Stomach (tissue), 19 donors: ENCODE measurements at places on chromosomes 13 and 19. TPM values are rescaled to one million over a fixed set of nuclear protein-coding genes. Genes with fewer than 3 reads are reported as not detected.

- DNase-seq, result no peak
- no peaks in the 10 kb centered on the region for H3K27me3 ChIP-seq
- no peak overlapping the region for H3K27ac ChIP-seq
- H3K4me1 ChIP-seq, result no peaks in the 10 kb centered on the region
- no peak overlapping the region for H3K4me3 ChIP-seq
These were observed 521.2 kb upstream of the NBEA start for GRCh38 chr13:34420702-34421346.

Gene CGB8
- total RNA-seq, result not detected

DNA sequence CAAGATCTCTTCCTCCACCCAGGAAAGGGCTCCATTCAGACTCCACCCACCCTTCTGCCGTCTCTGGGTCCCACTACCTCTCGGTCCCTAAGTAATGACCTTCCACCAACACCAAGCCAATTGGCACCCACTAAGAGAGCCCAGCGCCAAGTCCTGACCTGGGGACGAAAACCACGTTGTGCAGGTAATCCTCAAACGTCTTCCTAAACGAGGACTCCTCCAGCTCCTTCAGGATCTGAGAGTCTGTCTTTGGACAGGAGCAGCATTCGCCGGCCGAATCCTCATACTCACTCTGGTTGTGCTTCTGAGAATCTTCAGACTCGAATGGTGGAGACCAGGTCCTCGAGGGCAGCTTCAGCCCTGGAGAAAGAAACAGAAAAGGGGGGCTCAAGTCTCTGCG lies 83.1 kb downstream of the ZNF557 start:
- H3K4me3 ChIP-seq, result no peak overlapping the region
- no peak for DNase-seq
- no peak overlapping the region for H3K27ac ChIP-seq

- H3K36me3 ChIP-seq, result peaks cover 50% of the 10 kb centered on the region
- DNase-seq, result peak; percentile 80
- H3K27ac ChIP-seq, result peak overlapping the region; percentile 73
These were observed 134.3 kb downstream of the KDM4B start for GRCh38 chr19:5103061-5103701.

DNA sequence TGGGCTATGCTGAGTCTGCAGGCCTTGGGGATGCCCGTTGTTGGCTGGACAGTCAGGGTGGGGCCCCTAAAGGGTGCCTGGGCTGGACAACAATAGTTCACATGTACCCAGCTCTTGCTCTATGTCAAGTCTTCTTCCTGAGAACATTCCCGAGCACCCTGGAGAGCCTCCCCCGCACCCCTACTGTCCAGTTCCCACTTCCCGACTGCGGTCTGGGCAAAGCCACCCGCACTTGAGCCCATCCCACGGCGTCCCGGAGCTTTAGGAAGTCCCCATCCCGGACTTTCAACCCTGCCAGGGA lies 1.1 kb upstream of the MPND start:
- H3K27me3 ChIP-seq, result no peaks in the 10 kb centered on the region
- no peaks in the 10 kb centered on the region for H3K36me3 ChIP-seq
- no peak for DNase-seq
- H3K4me3 ChIP-seq, result peak overlapping the region; percentile 63
- peak overlapping the region; percentile 96 for H3K27ac ChIP-seq

- H3K4me1 ChIP-seq, result no peaks in the 10 kb centered on the region
- no peak for DNase-seq
- no peaks in the 10 kb centered on the region for H3K27me3 ChIP-seq
- H3K4me3 ChIP-seq, result no peak overlapping the region
- H3K27ac ChIP-seq, result no peak overlapping the region
These were observed 9.5 kb downstream of the EML2 start for GRCh38 chr19:45629704-45630103.

DNA sequence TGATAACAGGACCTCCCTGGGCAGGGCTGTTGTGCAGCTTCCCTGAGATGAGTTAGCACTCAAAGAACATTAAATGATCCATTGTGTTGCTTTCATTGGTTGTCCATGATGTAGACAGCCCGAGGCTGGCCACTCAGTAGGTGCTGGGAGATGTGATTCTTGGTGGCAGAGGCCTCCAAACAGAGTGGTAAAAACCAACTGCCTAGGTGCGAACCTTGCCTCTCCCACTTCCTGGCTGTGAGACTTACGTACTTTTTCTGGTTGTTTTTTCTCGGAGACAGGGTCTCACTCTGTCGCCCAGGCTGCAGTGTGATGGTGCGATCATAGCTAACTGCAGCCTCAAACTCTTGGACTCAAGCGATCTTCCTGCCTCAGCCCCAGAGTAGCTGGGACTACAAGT lies 6.2 kb downstream of the SARS2 start:
- no peak overlapping the region for H3K27ac ChIP-seq
- H3K27me3 ChIP-seq, result no peaks in the 10 kb centered on the region
- peaks cover 52% of the 10 kb centered on the region for H3K36me3 ChIP-seq
- peaks cover 3% of the 10 kb centered on the region for H3K4me1 ChIP-seq
- no peak for DNase-seq

- no peaks in the 10 kb centered on the region for H3K36me3 ChIP-seq
- H3K4me1 ChIP-seq, result peaks cover 46% of the 10 kb centered on the region
- H3K27me3 ChIP-seq, result no peaks in the 10 kb centered on the region
- DNase-seq, result peak; percentile 86
- peak overlapping the region; percentile 58 for H3K27ac ChIP-seq
These were observed 17.8 kb upstream of the ADGRE5 start for GRCh38 chr19:14363183-14364097.

Gene KLK12
- not detected for total RNA-seq

Gene FARSA
- total RNA-seq, result 51.9 TPM

DNA sequence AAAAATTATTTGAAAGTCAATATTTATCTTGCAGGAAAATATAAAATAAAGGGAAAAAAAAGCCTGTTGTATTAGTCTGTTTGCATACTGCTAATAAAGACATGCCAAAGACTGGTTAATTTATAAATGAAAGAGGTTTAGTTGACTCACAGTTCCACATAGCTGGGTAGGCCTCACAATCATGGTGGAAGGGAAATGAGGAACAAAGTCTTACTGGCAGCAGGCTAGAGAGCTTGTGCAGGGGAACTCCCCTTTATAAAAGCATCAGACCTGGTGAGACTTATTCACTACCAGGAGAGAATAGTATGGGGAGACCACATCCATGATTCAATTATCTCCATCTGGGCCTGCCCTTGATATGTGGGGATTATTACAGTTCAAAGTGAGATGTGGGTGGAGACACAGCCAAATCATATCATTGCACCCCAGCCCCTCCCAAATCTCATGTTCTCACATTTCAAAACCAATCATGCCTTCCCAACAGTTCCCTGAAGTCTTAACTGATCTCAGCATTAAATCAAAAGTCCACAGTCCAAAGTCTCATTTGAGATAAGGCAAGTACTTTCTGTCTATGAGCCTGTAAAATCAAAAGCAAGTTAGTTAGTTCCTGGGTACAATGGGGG lies 1416.5 kb upstream of the SPRY2 start:
- H3K36me3 ChIP-seq, result no peaks in the 10 kb centered on the region
- no peaks in the 10 kb centered on the region for H3K4me1 ChIP-seq
- H3K27me3 ChIP-seq, result no peaks in the 10 kb centered on the region
- DNase-seq, result no peak
- no peak overlapping the region for H3K27ac ChIP-seq

DNA sequence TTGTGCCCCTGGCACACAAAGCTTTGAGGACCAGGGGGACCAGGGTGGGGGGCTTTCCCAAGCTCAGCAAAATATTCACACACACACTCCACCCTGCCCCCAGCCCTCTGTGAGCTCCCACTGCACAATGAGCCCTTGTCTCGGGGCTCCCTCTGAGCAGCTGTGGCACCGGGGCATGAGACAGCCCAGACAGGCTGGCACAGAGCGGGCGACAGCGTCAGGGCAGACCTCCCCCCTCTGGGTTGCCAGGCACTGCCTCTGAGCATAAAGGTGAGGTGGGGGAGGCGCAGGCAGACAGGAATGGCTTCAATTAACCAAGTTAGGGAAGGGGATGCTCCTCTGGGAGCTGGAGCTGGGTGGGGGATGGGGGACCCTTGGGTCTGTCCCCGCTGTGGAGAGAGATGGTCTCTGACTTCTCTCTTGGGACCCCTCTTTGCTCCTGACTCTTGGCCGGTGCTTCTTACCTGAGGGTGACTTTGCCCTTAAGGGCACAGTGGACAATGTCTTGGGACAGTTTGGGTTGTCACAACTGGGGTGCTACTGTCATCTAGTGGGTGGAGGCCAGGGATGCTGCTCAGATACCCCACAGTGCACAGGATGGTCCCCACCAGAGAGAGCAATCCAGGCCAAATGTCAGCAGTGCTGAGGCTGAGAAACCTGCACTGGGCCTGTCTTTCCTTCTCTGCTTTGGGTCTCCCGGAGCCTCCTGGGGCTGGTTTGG lies 30.3 kb downstream of the LYL1 start:
- no peak overlapping the region for H3K4me3 ChIP-seq
- peaks cover 76% of the 10 kb centered on the region for H3K4me1 ChIP-seq
- H3K27ac ChIP-seq, result peak overlapping the region; percentile 23
- peaks cover 11% of the 10 kb centered on the region for H3K36me3 ChIP-seq
- DNase-seq, result no peak

- peaks cover 40% of the 10 kb centered on the region for H3K4me1 ChIP-seq
- no peak overlapping the region for H3K27ac ChIP-seq
- no peaks in the 10 kb centered on the region for H3K27me3 ChIP-seq
- H3K36me3 ChIP-seq, result no peaks in the 10 kb centered on the region
- H3K4me3 ChIP-seq, result no peak overlapping the region
- no peak for DNase-seq
These were observed 30.3 kb downstream of the SHISA2 start for GRCh38 chr13:26021516-26021915.

DNA sequence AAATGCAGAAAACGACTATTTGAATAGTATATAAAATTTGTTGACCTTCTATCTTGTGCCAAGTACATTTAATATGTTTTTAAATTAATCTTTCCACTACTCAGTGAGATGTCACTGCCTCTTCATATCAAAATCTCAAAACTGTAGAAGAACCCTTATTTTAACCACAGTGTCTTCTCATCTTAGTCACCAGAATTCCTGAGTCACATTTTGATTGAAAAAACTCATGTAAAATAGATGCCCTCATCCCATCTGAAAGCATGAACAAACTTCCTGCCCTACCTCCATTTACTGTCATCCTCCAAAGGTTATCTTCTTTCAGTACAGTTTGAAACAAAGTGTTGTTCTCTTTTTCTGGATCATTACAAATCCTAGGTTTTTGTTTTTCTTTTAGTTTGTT lies 1215.4 kb downstream of the PCDH9 start:
- H3K4me1 ChIP-seq, result no peaks in the 10 kb centered on the region
- no peaks in the 10 kb centered on the region for H3K27me3 ChIP-seq
- no peaks in the 10 kb centered on the region for H3K36me3 ChIP-seq
- no peak overlapping the region for H3K27ac ChIP-seq
- no peak overlapping the region for H3K4me3 ChIP-seq

GRCh38 chr13:90510319-90510718 lies 837.2 kb upstream of the MIR17HG start:
- no peaks in the 10 kb centered on the region for H3K4me1 ChIP-seq
- H3K4me3 ChIP-seq, result no peak overlapping the region
- H3K27me3 ChIP-seq, result no peaks in the 10 kb centered on the region
- H3K27ac ChIP-seq, result no peak overlapping the region
- H3K36me3 ChIP-seq, result no peaks in the 10 kb centered on the region

DNA sequence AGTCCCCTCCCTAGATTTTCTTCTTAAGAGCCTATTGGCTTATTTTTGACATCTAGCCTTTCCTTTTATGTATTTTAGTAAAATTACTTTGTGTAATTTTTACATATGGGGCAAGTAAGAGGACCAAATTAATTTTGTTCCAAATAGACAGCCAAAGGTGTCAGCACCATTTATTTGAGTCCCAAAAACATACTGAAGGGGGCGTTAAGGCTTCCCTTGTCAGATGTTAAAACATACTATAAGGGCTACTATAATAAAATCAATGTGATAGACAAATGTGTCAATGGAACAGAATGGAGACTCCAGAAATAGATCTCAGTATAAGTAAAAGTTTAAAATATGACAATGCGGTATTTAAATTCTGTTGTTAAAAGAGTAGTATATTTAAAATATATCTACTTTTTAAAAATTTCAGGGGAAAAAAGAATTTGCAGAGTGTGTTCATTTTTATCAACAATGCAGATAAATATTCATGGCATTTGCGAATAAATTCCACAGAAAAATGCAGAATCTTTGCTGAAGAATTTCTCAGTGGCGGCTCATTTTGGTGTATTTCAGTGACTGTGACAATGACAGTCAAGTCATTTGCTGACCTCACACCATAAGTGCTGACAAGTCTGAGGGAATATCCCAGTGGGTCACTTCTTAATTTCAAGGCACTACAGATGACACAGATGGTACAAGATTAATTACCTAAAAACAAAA lies 133.7 kb downstream of the MTUS2 start:
- no peak overlapping the region for H3K4me3 ChIP-seq
- H3K27ac ChIP-seq, result no peak overlapping the region
- no peaks in the 10 kb centered on the region for H3K36me3 ChIP-seq
- DNase-seq, result no peak
- no peaks in the 10 kb centered on the region for H3K4me1 ChIP-seq
- H3K27me3 ChIP-seq, result no peaks in the 10 kb centered on the region

DNA sequence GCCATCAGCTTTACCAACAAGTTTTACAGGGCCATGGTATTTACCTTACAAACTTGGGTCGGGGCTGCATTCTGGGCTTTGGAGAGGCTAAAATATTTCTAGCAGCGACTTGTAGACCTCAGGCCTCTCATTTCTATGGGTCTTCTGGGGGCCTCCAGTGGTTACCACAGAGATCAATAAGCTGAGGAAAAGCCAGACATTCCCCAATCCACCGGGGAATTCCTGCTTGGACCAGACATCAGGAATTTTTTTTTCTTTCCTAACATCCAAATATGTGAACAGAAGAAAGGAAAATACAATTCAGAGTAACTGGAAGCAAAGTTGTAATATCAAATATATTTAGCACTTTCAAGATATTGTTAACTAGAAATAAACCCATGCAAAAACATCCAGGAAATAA lies 1.5 kb downstream of the DZIP1 start:
- DNase-seq, result no peak
- H3K27ac ChIP-seq, result no peak overlapping the region
- H3K4me3 ChIP-seq, result peak overlapping the region; percentile 81
- H3K4me1 ChIP-seq, result peaks cover 39% of the 10 kb centered on the region
- H3K36me3 ChIP-seq, result no peaks in the 10 kb centered on the region

DNA sequence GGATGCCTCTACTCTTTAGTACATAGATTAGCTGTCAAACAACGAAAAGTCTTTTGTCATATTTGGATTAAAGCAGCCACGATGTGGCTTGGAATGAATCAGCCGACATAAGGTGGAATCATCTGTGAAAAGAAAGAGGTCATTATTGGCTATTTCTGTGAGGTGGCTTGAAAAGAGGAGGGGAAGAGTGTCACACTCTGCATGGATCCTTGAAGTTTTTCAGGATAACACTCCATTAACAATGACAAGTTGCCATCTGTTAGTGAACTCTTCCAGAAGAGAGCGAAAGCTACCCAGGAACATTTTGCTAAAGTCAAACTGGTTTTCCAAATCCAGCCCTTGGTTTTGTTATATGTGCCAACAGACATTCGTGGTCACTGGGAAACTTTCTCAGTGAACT lies 1604.8 kb downstream of the OLFM4 start:
- no peaks in the 10 kb centered on the region for H3K27me3 ChIP-seq
- H3K27ac ChIP-seq, result no peak overlapping the region
- H3K4me3 ChIP-seq, result no peak overlapping the region
- H3K36me3 ChIP-seq, result no peaks in the 10 kb centered on the region

- peaks cover 13% of the 10 kb centered on the region for H3K4me1 ChIP-seq
- no peak overlapping the region for H3K4me3 ChIP-seq
- no peak for DNase-seq
- H3K27ac ChIP-seq, result peak overlapping the region; percentile 2
These were observed 134.5 kb downstream of the LMO7 start for GRCh38 chr13:75770592-75771011.

Gene RETN
- not detected for total RNA-seq
